ENCODE measurements at places on chromosomes 5 and 9.

- no peak for DNase-seq
Observed at GRCh38 chr9:116895961-116896360, 208.9 kb downstream of the TRIM32 start.

DNA sequence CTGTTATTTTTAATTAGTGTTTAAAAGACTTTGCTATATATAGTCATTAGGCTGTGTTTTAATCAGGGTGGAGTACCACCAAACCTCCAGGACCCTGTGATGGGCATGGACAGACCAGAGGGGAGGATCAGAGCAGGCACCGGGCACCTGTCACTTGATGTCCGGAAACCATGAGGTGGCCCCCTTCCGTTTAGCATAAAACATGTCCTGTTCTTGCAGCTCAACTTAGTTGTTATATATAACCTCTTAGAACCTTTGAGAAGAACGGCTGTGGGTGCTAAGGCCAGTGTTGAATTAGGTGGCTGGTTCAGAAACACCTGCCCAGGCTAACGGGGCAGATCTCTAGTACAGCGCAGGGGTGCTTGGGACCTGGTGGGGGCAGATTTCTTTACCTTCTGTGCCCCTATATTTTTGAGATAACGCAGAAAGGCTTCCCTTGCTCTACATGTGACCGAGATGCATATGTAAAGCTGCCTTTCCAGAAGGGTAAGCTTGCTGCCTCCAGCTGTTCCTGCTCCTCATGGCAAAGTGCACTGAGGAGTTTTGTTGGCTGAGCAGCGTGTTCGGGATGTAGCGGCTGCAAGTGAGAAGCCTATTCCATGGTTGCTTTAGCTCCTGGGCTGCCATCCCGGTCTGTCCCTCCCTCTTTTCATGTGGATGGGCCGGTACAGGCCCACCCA, 255.5 kb downstream of the FANCC start:
- no peak for DNase-seq

DNA sequence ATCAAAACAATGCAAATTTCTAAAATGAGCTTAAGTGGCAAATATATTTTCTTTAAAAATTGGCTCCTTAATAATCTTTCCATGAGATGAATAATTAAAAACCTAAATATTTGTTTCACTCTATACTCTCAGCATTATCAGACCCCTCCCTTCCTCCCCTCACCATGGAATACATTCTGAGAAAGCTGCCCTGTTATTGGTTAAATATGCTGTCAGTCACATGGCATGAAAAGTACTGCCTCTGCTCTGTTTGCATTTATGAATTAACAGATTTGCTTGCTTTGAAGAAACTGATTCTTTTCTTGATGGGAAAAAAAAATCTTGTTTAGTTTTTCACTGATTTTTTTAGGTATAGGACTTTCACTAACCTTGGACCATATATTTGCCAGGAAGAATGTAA, 17.0 kb upstream of the RPS23 start:
- no peak for DNase-seq

DNA sequence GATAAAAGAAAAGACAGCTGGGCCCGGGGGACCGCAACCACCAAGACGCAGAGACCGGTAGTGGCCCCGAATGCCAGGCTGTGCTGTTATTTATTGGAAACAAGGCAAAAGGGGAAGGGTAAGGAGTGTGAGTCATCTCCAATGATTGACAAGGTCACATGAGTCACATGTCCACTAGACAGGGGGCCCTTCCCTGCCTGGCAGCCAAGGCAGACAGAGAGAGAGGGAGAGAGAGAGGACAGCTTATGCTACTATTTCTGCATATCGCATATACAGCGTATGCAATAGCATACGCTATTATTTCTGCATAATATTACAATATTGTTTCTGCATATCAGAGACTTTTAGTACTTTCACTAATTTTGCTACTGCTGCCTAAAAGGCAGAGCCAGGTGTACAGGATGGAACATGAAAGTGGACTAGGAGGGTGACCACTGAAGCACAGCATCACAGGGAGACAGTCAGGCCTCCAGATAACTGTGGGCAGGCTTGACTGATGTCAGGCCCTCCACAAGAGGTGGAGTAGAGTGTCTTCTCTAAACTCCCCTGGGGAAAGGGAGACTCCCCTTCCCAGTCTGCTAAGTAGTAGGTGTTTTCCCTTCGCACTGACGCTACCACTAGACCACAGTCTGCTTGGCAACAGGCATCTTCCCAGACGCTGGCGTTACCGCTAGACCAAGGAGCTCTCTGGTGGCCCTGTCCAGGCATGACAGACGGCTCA, 50.3 kb downstream of the RFX3 start:
- DNase-seq: no peak

GRCh38 chr5:55603922-55604321, 69.2 kb upstream of the PLPP1 start:
- peak; percentile 58 for DNase-seq

- no peak for DNase-seq
Observed at GRCh38 chr5:152271420-152271819, 133.7 kb downstream of the NMUR2 start.

DNA sequence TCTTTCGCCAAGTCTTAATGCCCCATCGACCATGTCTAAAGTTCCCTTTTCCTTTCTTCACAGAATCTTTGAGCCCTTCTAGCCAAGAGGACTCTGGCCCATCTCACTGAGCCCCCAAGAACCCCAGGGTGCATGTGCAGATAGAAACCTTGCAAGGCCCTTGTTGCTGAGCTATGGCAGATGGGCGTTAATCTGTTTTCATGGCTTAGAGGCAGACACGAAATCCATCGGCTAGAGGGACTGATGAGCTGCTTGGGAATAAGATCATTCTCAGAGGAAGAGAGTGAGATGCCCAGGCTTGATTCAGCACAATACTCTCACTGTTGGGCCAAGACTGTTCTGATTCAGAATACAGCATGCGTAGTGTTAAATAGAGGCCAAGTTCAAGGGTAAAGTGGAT, 262.5 kb upstream of the C9orf72 start:
- no peak for DNase-seq

DNA sequence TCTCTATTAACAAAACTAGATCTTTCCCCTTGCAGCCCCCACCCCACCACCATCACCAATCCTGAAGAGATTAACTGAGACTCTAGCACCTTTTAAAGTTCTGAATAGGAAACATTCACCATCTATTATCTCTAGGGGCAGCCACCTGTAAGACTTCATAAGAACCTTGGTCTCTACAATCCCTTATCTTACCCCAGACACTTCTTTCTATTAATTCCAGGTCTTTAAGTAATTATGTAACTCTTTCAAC, 180.2 kb upstream of the FBXL17 start:
- DNase-seq: no peak

- no peak for DNase-seq
Observed at GRCh38 chr5:153865016-153865415, 173.7 kb downstream of the FAM114A2 start.

DNA sequence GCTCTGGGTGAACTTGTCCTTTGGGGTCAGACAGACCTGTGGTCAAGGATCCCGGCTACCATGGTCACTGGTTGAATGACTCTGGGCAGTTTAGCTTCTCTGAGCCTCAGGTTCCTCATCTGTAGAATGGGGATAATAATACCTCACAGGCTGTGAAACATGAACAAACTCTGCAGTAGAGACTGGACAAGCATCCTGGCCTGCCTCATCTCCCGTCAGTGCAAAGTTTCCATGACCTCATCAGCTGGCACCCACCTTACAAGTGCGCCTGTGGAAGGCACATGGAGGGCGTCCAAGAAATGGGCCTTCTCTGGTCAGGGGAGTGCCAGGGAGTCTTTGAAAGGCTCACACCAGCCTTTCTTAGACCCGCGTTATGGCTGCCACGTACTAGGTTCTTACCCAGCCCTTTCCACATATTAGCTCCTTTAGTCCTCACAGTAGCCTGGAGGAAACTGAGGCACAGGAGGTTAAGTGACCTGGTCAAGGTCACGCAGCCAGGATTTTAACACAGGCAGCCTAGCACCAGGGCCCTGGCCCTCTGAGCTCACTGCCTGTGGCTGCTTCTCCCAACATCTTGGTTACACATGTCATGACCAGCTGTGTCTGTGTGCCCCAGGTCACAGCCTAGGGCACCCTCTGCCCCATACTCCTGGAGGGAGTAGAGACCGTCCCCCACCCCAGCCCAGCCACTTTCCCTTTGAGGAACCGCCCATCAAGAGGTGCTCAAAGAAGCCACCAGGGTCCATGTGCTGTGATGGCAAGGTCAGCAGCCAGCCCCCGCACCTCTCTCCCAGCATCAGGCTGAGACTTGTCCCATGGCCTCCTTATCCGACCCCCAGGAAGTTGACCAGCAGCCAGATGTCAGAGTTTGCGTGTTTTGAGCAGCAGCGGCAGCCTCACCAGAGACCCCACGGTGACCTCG, 39.4 kb upstream of the RPL26L1 start:
- peak; percentile 54 for DNase-seq

GRCh38 chr9:93619272-93619775, 42.9 kb downstream of the PHF2 start:
- DNase-seq: no peak

- no peak for DNase-seq
Observed at GRCh38 chr5:11903614-11904264, 507 bp downstream of the CTNND2 start.

DNA sequence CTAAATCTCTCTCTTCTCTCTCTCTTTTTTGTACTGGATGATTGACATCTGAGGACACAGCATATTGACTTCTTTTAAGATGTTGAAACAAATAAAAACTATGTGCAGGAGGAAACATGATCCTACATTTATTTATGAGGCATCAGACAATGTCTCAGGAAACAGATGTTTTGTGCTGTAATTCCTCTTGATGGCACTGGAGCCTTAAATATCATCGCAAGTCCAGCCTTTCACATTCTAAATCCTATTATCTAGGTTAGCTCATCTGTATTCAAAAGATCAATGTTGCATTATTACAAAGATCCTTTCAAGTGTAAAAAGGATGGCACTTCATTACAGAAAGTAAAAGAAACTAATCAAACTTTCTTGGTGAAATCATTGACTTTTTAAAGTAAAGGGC, 63.9 kb downstream of the MAT2B start:
- peak; percentile 15 for DNase-seq

DNA sequence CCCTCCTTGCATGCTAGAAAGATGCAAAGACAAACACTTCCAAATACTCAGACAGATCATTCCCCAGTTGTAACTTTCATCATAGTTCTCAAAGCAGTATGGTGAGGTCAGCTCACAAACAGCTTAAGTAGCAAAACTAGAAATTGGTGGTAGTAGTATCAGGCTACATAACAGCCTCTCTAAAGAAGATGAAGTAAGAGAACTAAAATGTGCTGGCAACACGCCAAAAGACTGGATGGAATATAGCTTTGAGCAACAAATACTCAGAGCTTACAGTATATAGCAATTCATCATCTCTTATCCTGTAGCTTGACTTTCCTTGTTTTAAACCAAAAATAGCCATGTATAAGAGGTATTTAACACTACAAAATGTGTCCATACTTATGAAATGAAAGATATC, 7.5 kb downstream of the PFDN1 start:
- peak; percentile 88 for DNase-seq

DNA sequence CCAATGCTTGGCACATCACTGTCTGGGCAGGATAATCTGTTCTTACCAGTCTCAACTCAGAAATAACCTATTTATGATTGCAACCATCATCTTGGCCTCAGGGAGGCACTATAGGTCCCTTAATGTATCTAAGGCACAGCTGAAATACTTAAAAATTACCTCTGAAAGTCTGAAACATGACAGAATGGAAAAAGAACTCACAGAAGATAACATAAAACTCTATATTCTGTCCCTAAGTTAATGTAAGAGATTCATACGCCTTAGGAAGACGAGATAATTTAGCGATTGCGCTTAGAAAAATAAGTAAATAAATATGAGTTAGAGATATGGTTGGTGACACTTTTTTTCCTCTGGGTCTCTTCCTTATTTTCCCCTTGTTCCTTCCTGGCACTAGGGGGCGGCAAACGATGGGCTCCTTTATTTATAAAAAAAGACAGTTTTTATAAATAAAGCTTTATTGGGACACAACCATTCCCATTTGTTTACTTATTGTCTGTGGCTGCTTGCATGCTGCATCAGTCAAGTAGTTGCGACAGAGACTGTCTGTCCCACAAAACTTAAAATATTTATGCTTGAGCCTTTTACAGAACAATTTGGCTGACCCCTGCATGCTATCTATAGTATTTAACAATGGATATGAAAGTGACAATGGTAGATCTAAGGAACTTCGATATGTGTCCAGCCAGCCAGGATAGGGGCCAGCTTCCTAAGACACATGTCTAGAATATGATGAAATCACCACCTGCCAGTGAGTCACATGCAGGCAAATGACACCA, 79.6 kb downstream of the PDE4D start:
- peak; percentile 52 for DNase-seq

GRCh38 chr5:164498438-164498837, 993.0 kb downstream of the MAT2B start:
- DNase-seq: no peak

GRCh38 chr9:70517926-70518610, 103.6 kb upstream of the KLF9 start:
- DNase-seq: peak; percentile 16

- DNase-seq: no peak
Observed at GRCh38 chr9:93582550-93582949, 6.2 kb downstream of the PHF2 start.

GRCh38 chr9:37031902-37032301, 2.2 kb downstream of the PAX5 start:
- no peak for DNase-seq

DNA sequence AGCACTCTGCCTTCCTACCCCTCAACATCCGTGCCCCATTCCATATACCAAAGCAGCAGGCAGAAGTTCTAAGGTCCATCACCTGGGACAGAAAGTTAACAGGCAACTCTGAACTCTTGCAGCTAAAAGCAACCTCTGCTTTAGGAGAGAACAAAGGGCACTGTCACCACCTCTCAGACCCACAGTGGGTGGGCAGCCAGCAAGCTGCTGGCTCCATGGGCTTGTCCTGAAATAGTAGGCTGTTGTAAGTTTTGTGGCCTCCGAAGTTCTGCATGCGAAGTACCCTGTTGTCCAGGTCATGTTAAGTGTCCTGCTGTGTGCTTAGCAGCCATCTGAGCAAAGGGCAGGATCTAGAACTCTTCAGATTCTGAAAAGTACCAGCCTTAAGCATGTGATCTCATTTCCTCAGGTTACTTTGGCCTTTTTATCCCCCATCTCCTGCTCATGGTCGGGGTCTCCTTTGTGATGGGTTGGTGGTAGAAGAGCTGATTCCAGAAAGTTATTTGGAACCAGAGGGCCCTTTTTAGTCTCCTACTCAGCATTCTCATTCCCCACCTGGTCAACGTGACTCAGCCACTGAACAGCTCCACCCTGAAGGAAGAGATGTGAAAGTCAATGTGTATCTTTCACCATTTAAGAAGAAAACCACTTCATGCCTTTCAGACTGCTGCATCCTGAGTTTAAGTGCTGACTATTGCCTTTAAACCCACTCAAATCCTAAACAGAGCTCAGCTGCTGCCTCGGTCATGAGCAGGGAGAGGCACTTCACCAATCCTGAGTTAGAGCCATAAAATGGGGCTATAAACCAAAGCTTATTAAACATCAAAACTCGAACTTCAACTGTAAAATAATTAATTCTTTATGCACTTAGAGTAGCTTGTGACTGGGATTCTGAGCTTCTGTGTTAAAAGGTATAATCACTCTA, 121.4 kb downstream of the DPYSL3 start:
- DNase-seq: no peak

DNA sequence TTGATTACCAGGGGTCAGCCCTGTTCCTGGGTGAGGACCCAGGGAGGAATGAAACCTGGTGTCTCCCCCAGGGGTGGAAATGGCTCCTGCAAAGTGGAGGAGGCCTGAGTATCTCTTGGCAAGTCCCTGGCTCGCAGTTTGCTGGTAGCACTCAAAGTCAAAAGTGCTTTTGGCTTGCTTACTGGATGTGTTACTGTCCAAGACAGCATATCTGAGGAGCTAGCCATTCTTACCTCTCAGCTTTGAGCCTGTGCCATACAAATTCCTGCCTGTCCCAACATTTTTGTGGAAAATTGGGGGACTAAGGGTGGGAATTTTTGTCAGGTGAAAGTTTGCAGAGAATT, 9.9 kb downstream of the ZNF618 start:
- DNase-seq: no peak
